Fibroblast of skin of back (primary cell): ENCODE measurements at places on chromosomes 3 and 15.

DNA sequence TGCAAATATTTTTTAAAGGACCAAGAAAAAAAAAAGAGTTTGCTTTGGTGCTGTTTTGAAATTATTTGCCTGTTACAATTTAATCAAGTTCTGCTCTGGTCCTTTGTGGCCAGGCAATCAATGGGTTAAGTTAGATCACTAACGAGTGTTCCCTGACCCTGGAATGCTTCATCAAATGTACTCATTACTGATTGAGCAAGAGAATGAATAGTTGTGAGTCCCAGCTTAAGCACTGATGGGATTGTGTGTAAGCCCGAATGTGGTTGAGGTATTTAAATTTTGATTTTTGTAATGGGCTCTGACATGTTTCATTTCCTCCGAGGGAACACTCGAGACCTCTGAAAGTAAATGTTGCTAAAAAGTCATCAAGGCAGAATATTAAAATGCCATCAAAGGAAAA, 699.1 kb downstream of the MCTP2 start:
- no peak for DNase-seq

DNA sequence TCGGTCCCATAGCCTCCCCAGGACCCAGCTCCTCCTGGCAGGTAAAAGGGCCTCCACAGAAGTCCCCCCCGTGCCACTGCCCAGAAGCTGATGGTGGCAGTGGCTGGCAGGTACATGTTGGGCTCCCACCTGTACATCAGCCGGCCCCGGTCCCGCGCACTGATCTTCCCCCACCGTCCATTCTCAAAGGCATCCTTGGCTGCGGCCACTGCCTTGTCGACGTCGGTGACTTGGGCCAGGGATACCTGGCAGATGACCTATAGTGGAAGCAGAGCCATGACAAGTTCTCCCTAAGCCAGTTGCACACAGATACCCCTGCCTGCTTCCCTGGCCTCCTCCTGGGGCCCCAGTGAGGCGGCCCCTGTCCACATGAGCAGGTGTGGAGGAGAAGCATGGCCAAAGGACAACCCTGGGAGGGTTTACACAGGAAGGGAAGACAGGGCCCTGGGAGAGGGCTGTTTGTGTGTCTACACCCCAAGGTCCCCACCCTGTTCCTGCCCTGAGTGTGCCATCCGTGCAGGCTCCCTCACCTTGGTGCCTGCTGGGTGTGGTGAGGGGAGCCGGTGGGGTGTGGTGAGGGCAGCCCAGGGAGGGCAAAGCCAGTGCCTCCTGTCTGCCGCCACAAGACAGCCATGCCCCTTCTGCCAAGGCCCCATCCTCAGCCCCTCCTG, 44.8 kb downstream of the ALDH1L1 start:
- no peak for DNase-seq

- no peak for DNase-seq
Observed at GRCh38 chr15:45572617-45573016, 14.6 kb upstream of the BLOC1S6 start.

DNA sequence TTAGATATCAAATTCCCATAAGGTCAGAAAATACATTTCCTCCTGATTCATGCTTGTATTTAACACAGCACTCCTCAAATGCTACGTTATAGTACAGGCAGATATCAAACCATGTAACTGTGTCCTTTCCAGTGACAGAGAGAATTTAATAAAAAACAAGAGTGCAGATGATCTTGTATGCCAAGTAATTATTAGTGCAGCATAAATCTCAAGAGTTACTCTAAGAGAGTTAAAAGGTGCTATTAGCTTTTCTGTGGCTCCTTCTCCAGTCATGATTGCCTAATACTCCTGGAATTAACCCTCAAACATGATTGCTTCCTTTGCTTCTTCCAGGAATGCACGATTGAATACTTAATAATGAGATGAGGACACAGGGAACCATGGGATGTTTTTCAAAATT, 413.0 kb upstream of the DPH6 start:
- peak; percentile 4 for DNase-seq

DNA sequence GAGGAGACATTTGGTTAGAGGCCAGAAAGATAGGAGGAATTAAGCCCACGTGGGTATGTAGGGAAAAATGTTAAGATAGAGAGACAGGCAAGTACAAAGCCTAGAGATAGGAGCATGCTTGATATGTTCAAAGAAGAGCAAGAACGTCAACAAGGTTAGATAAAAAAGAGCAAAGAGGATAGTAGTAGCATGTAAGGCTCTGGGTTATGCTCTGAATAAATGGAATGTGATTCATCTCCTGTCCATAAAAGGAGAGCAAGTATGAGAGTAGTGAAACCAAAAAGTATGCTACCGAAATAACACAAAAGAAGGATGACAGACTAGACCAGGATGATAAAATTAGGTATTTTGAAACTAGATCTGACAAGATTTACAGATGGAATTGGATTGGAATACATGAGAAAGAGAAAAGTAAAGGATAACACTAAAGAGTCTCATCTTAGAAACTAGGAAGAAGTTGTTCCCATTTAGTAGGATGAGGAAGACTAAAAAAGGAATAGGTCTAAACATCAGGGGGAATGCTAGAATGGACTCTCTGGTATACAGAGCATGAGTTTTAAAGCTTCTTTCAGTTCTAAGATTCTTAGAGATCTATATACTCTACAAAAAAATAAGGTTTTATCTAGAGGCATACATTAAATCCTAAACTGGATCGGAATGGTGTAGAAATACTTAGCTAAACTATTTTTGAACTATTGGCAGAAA, 59.1 kb downstream of the TRPM7 start:
- DNase-seq, result peak; percentile 67

GRCh38 chr3:30266524-30266923, 339.9 kb upstream of the TGFBR2 start:
- no peak for DNase-seq

GRCh38 chr3:42264399-42265058, 1.5 kb downstream of the CCK start:
- DNase-seq, result peak; percentile 49

- DNase-seq, result peak; percentile 34
Observed at GRCh38 chr3:128282380-128283196, 129.3 kb downstream of the EEFSEC start.

GRCh38 chr15:92666780-92667179, 11.2 kb upstream of the FAM174B start:
- DNase-seq, result peak; percentile 12

- no peak for DNase-seq
Observed at GRCh38 chr3:196486263-196486662, 17.3 kb downstream of the RNF168 start.

GRCh38 chr15:39079296-39079847, 501.5 kb upstream of the THBS1 start:
- DNase-seq, result peak; percentile 93

GRCh38 chr15:41493902-41494189, 172 bp downstream of the ITPKA start:
- no peak for DNase-seq

- DNase-seq, result no peak
Observed at GRCh38 chr15:79078763-79079410, 11.7 kb downstream of the RASGRF1 start.
